Stimulated activated CD4-positive, alpha-beta T cell treated with anti-CD3 and anti-CD28 coated beads, Interleukin-1b, Interleukin-23, amount 100 ng/mL, for 24 hours (primary cell): ENCODE measurements at places on chromosomes 6 and 20.

- no peak for DNase-seq
These were observed 44.6 kb downstream of the TAF4 start for GRCh38 chr20:62020935-62021701.

DNA sequence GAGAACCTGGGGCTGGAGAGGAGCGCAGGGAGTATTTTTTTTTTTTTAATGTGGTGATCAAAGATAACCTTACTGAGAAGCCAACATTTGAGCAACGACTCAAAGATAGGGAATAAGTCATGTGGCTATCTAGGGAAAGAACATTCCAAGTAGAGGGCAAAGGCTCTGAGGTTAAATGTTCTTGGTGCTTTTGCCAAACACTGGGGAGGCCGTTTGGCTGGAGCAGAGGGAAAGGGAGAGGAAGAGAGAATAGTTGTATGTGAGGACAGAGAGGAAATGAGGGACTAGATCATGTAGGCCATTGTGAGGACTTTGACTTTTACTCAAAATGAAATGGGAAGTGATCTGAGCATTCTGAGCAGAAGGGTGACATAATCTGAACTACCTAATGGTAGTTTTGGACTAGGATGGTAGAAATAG is 27.8 kb downstream of the ACSS2 start:
- no peak for DNase-seq

- no peak for DNase-seq
These were observed 220.7 kb downstream of the ARHGAP18 start for GRCh38 chr6:129489215-129489765.

GRCh38 chr6:4936681-4937041 is 67.2 kb downstream of the RPP40 start:
- DNase-seq, result no peak

DNA sequence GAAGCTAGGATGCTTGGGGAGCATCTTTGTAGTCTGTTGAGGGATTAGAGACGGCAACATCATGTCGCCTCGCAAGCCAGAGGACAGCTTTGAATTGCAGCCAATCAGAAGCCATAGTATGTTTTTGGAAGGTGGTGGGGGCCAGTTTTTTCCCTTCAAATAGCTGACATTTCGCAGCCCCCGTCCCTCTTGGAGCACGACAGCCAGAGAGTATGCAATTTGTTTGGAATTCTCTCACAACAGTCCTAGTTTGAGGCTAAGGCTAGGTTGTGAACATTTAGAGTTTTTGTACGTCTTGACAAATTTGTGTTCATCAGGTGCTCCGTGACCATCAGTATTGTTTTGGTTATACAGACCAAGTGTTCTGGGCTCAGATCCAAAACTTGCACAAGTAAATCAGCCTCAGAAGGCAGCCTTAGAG is 83.3 kb downstream of the PLCB1 start:
- no peak for DNase-seq

DNA sequence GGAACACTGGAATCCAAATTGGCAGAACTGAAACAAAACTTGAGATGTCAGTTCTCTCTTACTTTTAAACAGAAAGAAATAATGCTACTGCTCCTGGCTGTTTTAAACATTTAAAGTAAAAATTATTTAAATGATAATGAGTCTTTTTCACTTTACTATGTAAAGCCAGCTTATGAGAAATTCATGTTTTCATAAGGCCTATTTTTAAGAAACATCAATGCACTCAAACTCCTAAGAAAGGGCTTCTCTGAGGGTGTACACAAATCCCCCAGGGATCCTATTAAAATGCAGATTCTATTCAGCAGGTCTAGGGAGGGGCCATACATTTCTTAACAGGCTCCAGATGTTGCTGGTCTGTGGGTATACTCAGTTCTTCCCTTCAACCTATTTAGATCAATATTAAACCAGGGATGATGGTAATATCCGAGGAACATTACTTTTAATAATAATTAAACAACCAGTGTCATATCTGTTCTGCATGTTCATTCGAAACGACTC is 2.3 kb downstream of the FERMT1 start:
- no peak for DNase-seq

GRCh38 chr6:99184696-99185095 is 164.8 kb downstream of the FAXC start:
- no peak for DNase-seq

GRCh38 chr6:27279513-27280063 is 32.1 kb downstream of the PRSS16 start:
- DNase-seq, result no peak

DNA sequence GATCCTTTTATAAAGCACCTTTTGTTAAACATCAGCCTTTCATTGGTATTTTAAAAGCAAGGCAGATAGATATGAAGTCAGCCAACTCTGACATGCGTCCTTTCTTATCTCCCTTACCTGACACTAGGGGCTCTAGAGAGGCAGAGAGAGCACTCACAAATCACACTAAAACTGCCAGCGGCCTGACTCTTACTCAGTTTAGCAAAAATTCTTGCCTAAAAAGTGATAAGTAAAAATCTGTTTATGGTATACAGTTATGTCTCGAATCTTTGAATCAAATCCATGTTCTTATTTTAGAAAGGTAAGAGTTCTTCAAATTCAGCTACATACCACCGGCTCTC is 10.4 kb upstream of the TDRD6 start:
- DNase-seq, result no peak

DNA sequence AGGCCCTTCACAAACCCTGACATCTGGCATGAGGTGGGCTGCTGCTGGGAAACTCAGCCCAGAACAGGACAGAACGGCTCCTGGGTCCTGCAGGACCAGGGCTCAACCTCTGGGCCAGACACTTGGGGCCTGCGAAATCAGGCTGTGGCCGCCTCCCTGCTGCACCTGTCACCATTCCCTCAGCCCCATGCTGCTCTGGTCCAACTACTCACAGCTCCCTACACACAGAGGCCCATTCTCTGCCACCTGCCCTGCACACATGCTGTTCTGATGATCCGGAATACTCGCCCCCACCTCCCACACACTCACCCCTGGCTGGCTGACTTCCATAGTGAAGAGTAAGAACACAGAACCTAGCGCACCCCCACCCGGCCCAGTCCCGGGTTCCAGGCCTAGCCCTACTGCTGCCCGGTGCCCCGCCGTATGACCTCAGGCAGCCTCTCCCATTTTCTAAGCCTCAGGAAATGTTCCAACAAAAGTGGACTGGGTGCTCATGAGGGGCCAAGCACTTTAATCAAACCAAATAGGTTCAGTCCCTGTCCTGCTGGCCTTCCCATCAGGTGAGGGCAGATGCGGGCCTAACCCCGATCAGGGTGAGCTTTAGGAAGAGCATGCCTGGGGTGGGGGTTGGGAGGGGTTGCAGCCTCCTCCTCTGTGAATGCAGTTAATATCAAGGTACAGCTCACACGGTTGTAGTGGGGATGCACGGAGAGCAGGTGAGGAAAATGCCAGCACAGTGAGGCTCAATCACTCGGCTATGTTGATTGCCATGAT is 3.9 kb downstream of the PEDS1 start:
- DNase-seq, result no peak
